Stimulated activated CD8-positive, alpha-beta memory T cell treated with anti-CD3 and anti-CD28 coated beads, Interleukin-2, amount 100 ng/mL, for 1 hour (primary cell): ENCODE measurements at places on chromosomes 5 and 9.

DNA sequence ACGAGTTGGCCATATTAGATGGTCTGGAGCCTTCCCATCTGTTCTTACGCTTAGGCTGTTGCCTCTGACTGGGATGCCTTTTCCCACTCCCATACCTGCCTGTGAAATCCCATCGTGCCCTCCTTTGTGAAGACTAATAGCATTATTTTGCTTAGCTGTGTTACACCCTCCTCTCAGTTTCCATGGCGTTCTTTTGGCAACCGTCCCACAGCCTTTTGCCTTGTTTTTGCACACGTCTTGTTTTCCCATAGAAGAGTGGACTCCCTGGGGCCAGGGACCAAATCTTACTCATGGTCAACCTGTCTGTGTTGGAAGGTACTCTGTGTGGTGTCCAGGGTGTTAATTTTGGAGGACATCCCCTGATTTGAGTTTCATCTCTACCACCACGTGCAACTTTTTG is 242.1 kb downstream of the HSPA4 start:
- no peak for DNase-seq

DNA sequence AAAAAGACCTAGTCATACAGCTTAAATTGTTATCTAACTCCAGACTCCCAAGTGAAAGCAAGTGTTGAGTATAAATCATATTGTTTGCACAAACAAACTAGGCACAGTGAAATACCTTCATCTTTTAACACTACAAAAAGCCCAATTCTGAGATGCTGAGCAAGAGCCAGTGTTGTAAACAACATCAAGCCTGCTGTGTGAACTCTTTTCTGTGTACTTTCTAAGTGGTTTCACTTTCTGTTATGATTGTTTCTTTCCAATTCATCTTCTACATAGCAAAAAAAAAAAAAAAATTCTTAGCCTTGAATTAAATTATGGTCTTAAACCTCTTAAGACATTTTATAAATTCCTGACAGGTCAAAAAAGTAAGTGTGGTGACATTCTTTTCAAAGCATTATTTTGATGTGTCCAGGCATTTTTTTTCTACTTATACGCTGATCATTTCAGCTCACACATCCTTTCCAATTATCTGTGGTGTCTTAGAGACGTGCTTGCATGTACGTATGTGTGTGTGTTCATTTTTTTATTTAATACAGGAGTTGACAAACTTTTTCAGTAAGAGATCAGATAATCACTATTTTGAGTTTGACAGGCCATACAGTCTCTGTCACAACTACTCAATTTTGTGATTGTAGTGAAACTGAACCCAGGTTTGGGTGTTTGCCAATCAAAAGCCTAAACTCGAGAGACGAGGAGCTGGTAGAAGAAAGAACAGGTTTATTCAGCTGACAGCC is 556.1 kb downstream of the CDH9 start:
- DNase-seq, result no peak

DNA sequence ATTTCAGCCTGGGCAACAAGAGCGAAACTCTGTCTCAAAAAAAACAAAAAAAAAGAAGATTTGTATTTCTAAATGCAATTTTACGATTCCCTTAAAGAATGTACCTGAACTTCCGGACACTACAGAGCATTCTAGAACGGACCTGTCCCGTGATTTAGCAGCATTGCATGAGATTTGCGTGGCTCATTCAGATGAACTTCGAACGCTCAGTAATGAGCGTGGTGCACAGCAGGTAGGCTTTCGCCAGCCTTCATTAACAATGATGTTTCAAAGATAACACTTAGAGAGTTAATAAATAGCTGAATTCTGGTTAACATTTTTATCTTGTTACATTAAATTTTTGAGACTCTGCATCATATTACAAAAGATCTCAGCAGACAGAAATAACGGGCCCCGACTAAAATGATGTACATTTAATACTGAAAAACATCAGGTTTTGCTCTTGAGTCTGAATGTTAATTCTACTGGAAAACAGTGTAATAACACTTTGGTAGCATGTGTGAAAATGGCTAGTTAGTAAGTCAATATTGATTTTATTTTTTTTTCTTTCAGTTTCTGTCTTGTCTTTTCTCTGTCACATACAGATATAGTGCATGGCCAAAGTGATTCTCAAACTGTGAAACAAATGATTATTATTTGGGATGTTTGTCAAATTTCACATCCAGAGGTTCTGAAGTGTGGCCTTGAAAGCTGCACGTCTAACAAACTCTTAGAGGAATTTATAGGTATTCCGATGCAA is 23.3 kb downstream of the CCNH start:
- no peak for DNase-seq

GRCh38 chr5:129902816-129903215 is 1.4 kb upstream of the CHSY3 start:
- DNase-seq, result no peak

DNA sequence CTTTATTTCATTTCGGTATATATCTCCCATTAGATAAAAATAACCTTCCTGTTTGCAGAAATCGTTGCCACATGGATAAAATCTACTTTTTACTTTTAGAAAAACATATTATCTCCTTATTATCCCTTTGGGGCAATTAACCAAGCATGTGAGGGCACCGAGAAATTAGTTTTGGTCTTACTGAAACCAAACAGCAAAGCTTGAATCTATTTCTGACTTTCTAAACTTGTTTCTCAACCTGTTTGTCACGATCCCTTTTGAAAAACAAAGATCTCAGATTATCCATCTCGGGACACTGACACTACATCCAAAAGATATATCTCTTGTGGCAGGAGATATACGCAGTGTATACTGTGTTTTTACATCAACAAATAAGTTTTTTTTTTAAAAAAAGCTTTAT is 2.3 kb downstream of the TUT7 start:
- no peak for DNase-seq
